SK-MEL-5 (cell line): ENCODE measurements at places on chromosomes 11 and 22. TPM values are rescaled to one million over a fixed set of nuclear protein-coding genes. Genes with fewer than 3 reads are reported as not detected.
A peak's percentile ranks its signal among the peaks of the same experiment; 100 is the strongest.

DNA sequence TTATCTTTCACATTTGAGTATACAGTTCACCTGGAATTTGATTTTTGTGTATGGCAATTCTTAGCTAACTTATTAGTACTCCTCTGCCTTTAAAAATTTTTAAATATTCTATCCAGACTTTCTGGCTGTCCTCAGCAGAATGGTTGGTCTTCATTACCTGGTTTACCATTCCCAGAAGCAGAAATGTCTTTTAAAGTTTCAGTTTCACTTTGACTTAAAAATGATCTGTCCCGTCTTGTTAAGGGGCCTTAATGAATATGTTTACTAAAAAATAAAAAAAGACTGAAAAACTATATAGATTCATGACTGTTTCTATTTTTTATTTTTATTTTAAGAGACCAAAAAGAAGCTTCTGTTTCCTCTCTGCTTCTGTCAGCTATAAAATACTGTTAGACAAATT is 70.5 kb upstream of the TNRC6B start:
- DNase-seq = no peak

GRCh38 chr11:31960126-31960525 is 130.7 kb upstream of the RCN1 start:
- no peak for DNase-seq

GRCh38 chr22:45071618-45072017 is 61.8 kb upstream of the PHF21B start:
- no peak for DNase-seq

DNA sequence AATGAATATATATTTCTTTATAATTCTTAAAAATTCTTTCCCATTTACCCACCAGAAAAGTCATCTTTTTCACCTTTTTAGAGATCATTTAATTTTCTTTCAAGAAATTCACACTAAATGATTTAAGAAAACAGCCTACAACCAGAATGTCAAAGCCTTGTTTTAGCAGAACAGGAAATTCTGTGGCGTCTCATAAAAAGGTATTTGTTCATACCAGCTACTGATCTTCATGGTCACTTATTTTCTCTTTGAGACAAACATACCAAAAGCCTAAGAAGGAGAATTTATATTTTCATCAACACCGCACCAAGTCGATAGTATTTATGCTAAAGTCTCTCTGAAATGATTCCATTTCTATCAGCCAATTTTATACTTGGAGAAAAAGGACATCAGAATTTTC is 105.3 kb downstream of the ETS1 start:
- no peak for DNase-seq

DNA sequence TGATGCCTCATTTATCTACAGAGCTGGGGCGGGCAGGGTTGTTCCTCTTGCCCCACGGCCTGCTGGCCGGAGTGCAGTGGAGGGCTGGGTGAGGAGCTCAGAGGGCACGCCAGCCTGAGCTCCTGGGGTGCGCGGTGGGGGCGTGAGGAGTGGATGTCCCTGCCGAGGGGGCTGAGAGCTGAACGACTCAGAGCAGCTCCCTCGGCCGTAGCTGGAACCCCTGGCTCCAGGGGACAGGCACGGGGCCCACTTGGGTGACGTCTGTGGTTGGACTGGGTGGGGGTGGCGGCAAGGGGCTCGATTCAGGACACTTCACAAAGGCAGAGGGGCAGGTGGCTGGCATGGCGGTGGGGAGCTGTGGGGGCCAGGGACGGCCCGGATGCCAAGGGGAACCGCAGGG is 62.4 kb downstream of the TRMU start:
- DNase-seq = no peak

GRCh38 chr11:121482231-121483129 is 29.7 kb upstream of the SORL1-AS1 start:
- peak; percentile 18 for DNase-seq

DNA sequence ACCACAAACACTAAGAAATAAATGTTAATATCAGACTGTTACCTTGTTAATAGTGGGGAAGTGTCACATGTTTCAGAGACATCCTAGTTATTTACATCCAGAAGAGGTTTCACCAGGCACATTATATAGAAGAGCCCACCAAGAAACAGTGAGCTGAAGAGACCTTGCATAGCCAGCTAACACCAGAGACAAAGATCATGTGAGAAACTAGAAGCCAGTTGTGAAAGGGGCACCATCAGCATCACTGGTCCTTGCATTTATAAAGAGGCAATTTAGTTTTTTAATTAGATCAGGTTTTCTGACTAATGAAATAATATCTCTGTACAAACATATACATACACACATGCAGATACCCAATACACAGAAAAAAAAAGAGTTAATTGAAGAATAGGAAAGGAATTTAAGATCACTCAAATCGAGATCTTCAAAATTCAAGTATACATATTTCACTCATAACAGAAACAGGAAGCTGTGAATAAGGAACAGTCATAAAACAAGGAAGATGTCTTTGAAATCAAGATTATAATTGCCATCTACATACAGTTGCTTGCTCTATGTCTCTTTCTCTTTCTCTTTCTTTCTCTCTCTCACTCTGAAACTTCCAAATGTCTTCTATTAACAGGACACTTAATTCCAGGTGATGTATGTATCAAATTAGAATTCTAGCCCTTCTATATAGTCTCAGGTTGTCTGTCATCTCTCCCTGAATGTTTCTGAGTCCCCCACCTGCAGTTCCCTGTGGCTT is 348.7 kb downstream of the ETS1 start:
- no peak for DNase-seq

DNA sequence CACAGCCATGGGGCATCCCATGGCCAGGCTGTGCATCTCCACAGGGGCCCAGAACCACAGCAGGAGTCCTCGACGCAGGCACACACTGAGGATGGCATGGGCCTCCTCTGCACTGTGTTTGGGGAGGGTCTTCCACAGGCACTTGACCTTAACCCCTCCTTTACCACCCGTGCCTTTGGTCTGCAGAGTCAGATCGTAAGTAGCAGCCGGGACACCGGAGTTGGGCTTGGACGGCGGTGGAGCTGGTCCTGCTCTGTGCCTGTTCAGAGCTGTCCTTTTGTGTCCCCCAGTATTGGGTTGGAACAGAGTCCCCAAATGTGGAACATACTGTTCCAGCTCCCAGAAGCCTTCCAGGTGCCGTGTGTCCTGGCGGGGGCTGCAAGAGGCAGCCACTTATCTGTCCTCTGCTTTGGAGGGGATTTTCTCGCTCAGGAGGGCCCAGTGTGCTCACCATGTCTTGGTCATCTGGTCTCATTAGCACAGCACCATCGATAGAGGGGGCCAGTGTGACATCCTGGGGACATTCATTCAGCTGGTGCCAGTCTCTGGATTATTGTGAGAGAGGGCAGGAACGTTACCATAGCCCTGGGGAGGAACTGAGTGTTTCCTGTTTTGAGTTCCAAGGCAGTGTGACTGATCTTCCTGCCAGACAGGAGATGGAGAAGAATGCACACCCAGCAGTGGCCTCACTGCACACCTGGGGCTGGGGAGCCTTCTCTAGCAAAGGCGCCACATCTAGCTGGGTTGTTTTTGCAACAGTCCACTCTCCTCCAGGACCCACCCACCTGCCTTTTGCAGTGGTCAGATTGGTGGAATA is 12.4 kb downstream of the CRELD2 start:
- DNase-seq = peak; percentile 78

DNA sequence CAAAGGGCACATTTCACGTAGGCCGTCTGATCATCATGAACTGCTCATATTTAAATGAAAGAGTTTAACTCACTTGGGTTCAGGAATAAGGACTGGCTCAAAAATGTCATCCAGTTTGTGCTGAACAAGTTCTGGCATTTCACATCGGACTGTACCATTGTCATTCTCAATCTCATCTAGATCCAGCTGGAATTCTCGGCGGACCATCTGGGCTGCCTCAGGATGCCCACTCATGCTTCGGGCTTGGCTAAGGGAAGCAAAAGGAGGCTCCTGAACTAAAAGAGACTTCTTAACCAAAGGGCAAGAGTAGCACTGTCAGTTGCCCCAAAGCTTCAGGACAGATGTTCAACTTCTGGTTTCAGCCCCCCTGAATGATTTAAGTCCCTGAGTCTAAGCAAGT is 40.2 kb downstream of the F2 start:
- DNase-seq = no peak

GRCh38 chr11:111450480-111451320 is 61.5 kb downstream of the BTG4 start:
- DNase-seq = peak; percentile 26

- DNase-seq = no peak
Measured at GRCh38 chr22:46107089-46107664, 43.1 kb upstream of the PPARA start.

GRCh38 chr11:109729761-109730160 is 307.8 kb downstream of the C11orf87 start:
- no peak for DNase-seq

GRCh38 chr11:128335729-128336128 is 251.6 kb downstream of the ETS1 start:
- no peak for DNase-seq

- DNase-seq = peak; percentile 81
Measured at GRCh38 chr11:62593434-62594044, 2.2 kb upstream of the TUT1 start.

- DNase-seq = no peak
Measured at GRCh38 chr11:14503023-14503422, 3.4 kb upstream of the COPB1 start.

GRCh38 chr11:132453406-132453805 is 1078.9 kb downstream of the OPCML start:
- DNase-seq = no peak

- no peak for DNase-seq
Measured at GRCh38 chr22:36955691-36956090, 42.3 kb downstream of the CSF2RB start.

GRCh38 chr11:4881188-4881587 is 512 bp upstream of the OR51T1 start:
- DNase-seq = no peak

DNA sequence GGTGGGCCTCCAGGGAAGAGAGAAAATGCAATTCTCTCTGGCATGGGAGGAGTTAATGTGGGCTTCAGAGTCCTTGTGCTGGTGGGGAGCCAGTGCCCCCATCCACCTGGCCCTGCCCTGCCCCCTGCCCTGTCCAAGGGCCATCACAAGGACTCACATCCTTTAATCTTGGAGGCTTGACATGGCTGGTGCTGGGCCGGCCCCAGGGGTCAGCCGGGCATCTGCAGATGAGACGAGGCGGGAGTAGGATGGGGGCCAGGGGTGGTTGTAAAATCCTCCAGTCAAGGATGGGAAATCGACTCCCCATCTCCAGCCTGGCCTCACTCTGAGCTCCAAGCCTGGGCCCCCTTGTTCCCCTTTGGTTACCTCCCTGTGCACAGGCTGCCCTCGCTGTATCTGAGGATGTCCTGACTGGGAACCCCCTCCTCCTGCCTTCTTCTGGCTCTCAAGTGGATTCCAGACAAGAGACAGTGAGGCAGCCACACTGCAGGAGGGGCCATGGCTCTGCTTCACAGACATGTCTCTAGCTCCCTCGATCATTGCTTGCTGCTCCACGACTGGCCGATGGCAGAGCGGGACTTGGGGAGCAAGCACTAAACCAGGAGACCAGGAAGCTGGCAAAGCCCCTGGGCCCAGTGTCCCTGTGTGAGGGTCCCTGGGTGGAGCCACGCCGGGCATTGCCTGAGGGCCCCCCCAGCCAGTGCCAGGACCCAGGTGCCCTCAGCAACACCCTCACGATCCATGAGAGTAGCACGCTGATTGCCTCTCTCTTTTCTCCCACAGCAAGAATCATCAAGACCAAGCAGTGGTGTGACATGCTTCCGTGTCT is 1120.5 kb downstream of the BRD1 start:
- no peak for DNase-seq

- DNase-seq = no peak
Measured at GRCh38 chr22:19803736-19804267, 43.2 kb downstream of the TBX1 start.

GRCh38 chr22:34951212-34951611 is 114.7 kb upstream of the ISX start:
- no peak for DNase-seq

- no peak for DNase-seq
Measured at GRCh38 chr22:35334004-35334403, 34.3 kb downstream of the TOM1 start.

- DNase-seq = no peak
Measured at GRCh38 chr22:44381761-44382115, 69.0 kb upstream of the SHISAL1 start.

DNA sequence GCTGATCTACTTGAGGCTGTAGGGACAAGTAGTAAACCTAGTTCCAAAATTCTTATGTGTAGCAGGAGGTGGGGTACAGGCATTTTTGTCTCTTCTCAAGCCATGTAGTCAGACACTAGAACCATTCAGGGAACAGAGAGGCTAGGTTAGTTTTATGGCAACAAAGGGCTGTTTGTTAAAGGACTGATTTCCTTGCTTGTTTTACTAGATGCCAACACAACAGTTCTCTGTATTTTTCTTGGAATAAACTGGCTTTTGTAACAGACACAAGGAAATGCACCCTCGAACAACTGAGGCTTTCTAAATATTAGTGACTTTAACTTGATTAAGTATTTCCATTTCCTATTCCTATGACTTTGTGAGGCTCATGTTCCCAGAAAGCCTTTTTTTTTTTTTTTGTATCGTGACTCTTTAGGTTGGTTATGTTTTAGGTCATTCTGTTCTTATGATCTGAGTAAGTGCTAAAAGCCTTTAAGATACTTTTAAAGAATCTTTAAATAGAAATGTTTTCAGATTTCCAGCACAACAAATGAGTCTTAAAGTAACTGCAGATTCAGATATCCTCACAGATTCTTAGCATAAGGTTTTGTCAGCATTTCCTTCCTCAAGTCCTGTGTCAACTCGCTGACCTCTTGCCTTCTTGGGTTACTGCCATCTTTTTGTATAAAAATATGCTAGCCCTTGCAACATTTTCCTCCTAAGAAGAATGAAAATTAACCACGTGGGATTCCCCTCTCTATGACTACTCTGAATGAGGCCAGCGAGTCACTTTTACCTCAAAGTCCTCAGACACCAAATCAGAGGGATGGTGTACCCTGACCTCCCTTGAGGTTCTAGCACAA is 92.5 kb downstream of the CCDC83 start:
- peak; percentile 98 for DNase-seq

GRCh38 chr11:15104166-15104565 is 10.6 kb upstream of the INSC start:
- DNase-seq = no peak

GRCh38 chr11:116733043-116733755 is 39.6 kb downstream of the BUD13 start:
- DNase-seq = no peak

- no peak for DNase-seq
Measured at GRCh38 chr11:125331357-125332035, 164.6 kb downstream of the FEZ1 start.

- DNase-seq = no peak
Measured at GRCh38 chr11:73585834-73586575, 11.9 kb downstream of the FAM168A start.

RNF215 gene
- total RNA-seq = 12.2 and 14.2 TPM in 2 replicates

SLC6A5 gene
- total RNA-seq = not detected in 2 replicates

ANO9 gene
- total RNA-seq = not detected in 2 replicates

DDI1 gene
- total RNA-seq = not detected in 2 replicates

OTOG gene
- not detected in 2 replicates for total RNA-seq

C22orf42 gene
- total RNA-seq = not detected in 2 replicates

CLDN5 gene
- not detected in 2 replicates for total RNA-seq

SYT13 gene
- total RNA-seq = 1.3 and 1.7 TPM in 2 replicates

TESMIN gene
- 1.1 TPM in 2 replicates for total RNA-seq

HOATZ gene
- not detected in 2 replicates for total RNA-seq

APOL3 gene
- total RNA-seq = 0.18 TPM in 1 of 2 replicates, not detected in the other

PRR33 gene
- total RNA-seq = not detected in 2 replicates

OR56A4 gene
- total RNA-seq = not detected in 2 replicates

GGTLC2 gene
- total RNA-seq = not detected in 2 replicates

KMT2A gene
- total RNA-seq = 10.6 and 11.0 TPM in 2 replicates
